SHP77 (cell line): ENCODE measurements at places on chromosomes 1 and 21.

- DNase-seq: no peak
Observed at GRCh38 chr21:44372616-44373015, 19.2 kb downstream of the TRPM2 start.

- DNase-seq: no peak
Observed at GRCh38 chr1:4411862-4412261, 242.5 kb upstream of the AJAP1 start.

DNA sequence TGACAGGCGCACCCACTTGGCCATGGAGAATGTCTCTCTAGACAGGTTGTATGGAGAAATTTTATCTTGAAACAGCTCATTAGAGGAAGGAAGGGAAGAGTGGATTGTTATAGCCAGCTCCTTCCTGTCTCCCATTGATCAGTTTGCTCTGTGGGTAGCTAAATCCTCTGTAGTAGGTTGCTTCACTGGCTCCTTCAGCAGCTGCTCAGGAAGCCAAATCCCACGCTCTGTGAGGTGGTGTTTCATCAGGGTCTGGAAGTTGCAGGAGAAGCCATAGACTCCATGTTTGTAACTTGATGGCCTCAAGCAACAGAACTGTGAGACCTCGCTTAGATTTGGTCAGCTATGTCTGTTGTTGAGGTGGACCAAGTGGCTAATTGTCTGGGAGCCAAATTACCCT is 6.8 kb upstream of the NFYC start:
- DNase-seq: no peak

- no peak for DNase-seq
Observed at GRCh38 chr1:56227401-56227800, 352.0 kb downstream of the PLPP3 start.
